ENCODE measurements at places on chromosomes 6 and 20.
A peak's percentile ranks its signal among the peaks of the same experiment; 100 is the strongest.

- DNase-seq: no peak
Observed at GRCh38 chr6:43983632-43984031, 143.6 kb downstream of the MRPL14 start.

DNA sequence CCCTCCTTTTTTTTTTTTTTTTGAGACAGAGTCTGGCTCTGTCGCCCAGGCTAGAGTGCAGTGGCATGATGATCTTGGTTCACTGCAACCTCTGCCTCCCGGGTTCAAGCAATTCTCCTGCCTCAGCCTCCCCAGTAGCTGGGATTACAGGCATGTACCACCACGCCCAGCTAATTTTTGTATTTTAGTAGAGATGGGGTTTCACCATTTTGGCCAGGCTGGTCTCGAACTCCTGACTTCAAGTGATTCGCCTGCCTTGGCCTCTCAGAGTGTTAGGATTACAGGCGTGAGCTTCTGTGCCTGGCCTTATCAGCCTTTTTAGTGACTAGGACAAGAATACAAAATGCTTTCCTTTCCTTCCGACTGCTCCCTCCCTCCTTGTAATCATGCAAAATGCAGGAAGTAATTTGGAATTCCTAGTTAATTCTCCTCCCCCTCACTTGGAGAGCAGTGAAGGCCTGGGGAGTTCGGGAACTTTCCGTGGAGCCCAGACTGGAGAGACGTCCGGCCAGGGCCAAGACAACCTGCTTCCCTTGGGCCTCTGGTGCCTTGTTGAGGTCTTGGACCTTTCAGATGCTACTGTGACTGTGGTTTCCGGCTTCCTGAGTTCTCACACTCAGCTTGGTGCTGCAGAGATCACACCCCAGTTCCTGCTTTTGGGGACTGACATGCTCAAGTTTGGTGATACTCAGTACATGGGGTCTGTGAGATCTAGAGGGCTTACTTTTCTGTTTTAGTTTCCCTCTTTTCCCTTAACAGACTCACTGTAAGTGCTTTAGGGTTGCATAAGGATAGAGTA is 3.9 kb upstream of the PHF20 start:
- peak; percentile 31 for DNase-seq

GRCh38 chr6:169212436-169212835 is 41.2 kb downstream of the THBS2 start:
- no peak for DNase-seq

- DNase-seq: no peak
Observed at GRCh38 chr6:116507324-116507723, 4.1 kb upstream of the CALHM5 start.

Measured in thyroid gland (tissue), 4 donors.